Amygdala (tissue), 56 donors: ENCODE measurements at places on chromosomes 16 and 17.

DNA sequence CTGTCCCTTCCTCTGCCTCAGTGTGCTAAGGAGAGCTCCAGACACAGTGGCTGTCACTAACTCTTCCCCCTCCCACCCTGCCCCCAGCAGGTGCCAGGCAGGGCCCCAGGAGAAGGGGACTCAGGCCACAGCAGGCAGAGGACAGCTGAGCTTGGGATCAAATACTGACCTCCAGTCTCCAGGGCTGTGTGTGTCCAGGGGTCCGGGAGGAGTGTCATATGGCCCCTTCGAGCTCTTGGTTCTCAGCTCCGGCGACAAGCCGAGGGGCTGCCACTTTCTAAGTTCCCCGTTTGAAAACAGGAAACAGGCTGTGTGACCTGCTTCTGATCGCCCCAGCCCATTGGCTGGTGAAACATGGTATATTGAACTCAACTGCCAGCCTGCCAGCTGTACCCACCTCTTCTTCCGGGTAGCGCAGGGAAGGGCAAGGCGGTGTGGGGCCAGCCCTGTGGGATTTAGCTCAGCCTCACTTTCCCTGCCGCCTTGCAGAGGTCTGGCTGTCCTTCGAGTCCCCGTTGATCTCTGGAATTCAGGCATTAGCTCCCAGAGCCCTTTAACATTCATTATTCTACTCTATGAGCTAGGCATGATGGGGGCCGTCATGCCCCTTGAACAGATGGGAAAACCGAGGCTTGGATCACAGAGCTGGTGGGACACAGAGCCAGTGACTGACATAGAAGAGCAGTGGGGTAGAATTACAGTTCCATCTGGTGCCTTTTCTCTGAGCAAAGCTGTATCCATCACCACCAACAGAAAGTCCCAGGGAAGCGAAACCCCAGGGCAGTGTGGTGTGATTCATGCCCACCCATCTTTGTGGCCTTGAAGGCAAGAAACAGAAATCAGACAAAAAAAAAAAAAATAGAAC, at the start of gene SNX20:
Gene SNX20, minus strand, starts transcription at position 292 of the 865 bp plus-strand sequence. CDS start 3,786 bp downstream, outside the sequence.
- no peak for DNase-seq

GRCh38 chr17:47883589-47884426, 12.2 kb upstream of the SP2 start:
- no peak for DNase-seq

DNA sequence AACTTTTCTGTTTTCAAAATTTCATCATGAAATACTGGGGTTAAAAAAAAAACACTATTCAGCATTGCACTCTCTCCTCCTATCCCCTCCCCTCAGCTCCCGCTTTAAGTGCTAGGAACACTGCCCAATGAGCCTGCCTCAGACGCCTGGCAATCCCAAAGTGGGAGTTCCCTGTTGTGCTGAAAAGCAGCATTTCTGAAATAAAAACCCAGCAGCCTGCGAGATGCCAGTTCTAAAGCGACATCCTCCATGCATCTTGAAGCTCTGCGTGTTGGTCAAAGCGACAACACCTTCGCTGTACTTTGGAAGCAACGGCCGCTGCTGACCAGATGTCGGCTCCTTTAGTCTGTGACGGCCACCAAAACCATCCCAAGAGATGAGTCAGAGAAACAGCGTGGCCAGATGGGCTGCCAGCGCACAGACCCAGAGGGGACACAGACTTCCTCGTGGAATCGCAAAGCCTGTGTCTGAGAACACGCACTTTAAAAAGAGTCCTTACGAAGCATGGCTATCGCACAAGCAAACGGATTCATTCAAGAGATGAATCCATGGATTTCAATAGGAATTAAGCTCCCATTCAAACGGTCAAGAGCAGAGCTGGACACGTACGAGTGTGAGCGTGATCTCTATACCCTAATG, 32.8 kb downstream of the FBXO31 start:
- DNase-seq = no peak

GRCh38 chr17:82781894-82782274, 30.0 kb downstream of the TBCD start:
- no peak for DNase-seq
